ENCODE measurements at places on chromosomes 6 and 20.

- DNase-seq: no peak
These were observed 111.5 kb downstream of the PRND start for GRCh38 chr20:4833074-4833728.

DNA sequence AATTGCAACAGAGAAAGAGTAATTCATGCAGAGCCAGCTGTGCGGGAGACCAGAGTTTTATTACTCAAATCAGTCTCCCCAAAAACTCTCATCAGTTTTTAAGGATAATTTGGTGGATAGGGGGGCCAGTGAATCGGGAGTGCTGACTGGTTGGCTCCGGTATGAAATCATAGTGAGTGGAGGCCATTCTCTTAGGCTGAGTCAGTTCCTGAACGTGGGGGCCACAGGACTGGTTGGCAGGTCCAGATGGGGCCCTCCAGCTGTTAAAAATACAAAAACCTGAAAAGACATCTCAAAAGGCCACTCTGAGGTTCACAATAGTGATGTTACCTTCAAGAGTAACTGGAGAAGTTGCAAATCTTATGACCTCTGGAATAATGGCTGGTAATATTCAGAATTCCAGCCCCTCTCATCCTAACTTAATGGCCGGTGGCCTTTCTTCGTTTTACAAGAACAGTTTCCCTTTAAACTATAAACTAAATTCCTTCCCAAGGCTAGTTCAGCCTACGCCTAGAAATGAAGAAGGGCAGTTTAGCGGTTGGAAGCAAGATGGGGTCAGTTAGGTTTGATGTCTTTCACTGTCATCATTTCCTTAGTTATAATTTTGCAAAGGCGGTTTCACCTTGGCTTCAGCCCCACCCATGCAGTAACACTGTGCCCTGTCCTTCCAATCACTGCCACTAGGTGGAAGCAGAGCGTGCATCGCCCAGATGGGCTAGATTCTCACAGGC lies 6.8 kb upstream of the MICA start:
- peak; percentile 75 for DNase-seq

DNA sequence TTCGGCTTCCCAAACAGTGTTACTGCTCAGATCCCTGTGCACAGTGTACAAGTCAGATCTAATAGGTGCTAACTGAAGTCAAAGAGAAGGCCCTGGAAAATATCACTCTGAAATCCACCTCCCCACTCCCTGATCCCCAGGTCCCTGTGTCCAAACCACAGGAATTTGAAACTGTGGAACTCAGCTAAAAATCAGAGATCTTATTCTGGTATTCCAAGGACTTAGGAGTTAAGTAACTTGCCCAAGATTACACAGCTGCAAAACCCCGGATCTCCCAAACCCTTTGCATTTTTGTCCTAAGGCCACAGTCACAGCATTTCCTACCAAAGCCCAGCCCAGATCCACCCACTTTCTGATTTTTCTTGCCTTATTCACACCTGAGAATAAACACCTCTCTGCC lies 32.3 kb upstream of the SLC23A2 start:
- no peak for DNase-seq

GRCh38 chr6:155444952-155445903 lies 10.4 kb downstream of the NOX3 start:
- no peak for DNase-seq

DNA sequence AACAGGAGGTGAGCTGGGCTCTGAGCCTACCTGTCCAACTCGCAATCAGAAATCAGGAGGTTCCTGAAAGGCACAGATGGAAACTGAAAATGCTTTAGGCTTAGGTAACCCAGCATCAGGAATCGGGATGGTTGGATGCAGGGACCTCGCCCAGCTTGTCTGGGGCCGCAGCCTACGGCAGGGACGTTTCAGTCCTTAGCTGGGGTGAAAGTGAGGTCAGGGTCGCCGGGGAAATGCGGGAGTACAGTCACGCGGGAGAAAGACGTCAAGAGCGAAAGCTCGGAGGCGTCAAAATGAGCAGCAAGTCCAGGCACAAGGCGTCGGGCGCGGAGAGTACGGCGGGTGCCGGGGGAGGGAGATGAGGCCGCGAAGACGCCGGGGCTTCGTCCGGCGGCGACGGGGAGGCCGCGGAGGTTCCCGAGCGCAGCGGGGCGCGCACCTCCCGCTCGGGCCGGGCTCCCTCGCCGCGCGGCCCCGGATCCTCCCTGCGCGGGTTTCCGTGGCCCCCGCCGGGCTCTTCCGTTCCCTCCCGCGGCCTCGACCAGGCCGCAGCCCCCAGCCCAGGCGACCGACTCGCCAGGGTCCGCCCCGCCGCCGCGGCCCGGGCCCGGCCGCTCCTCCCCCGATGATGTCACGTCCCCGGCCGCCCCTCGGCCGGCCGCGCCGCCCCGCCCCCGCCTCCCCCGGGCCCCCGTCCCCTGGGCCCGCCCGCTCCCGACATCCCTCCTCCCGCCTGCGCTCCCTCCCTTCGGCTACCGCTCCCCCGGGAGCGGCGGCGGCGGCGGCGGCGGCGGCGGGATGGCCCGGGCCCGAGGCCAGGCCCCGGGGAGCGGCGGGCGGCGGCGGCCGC lies at the start of gene EBF4:
Gene EBF4, plus strand, starts transcription at position 745 of the 850 bp plus-strand sequence. CDS start 866 bp downstream, outside the sequence.
- peak; percentile 45 for DNase-seq

DNA sequence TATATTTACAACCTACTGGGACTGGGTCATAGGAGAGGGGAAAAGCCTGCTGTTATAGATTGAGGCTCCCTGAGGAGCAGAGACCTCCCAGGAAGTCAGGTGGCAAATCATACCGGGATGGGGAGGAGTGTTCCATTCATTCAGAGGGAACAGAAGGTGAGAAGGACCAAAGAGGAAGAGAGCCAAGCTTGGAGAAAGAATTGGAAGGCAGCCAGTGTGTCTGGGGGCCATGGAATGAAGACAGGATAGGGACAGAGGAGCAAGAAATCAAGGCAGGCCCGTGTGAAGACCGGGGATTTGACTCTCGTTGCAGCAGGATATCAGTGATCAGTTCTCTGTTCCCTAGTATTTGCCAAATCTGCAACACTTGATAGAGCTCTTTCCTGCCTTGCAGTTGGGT lies 5.7 kb upstream of the ZNF217 start:
- DNase-seq: no peak

Data from BE2C (cell line).